Activated CD4-positive, alpha-beta T cell treated with anti-CD3 and anti-CD28 coated beads for 24 hours (primary cell): ENCODE measurements at places on chromosomes 2 and 18.

DNA sequence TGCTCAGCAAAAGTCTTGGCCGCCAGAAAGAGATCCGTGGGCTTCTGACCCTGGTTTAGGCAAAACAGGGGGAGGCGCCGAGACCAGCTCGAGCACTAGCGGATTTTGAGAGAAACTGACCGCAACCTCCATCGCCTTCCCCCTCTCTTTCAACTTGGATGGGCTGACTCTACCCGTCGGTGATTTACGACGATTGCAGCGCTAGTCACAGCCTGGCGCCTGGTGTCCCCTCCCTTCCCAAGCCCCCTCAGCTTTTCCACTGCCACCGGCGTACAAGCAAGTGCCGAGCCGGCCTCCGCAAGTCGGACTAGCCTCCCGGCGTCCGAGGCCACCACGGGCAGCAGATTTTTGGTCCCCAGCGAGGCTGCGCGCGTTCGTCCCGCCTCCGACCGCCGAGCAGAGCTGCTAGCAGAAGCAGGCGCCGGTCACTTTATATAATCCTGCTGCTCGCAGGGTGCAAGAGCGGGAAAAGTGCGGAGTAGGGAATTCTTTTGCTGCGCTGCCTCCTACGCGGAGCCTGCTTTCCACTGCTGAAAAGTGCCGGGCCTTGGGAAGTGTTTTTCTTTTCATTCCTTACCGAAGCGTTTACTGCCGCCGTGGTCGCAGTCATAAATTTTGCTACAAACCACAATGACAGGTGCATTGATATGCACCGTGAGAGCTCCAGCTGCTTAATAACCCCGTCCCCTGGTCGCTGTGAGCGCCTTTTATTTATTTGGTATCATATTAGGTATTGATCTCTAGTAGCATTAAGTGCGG, 7.7 kb downstream of the HOXD3 start:
- no peak for DNase-seq

DNA sequence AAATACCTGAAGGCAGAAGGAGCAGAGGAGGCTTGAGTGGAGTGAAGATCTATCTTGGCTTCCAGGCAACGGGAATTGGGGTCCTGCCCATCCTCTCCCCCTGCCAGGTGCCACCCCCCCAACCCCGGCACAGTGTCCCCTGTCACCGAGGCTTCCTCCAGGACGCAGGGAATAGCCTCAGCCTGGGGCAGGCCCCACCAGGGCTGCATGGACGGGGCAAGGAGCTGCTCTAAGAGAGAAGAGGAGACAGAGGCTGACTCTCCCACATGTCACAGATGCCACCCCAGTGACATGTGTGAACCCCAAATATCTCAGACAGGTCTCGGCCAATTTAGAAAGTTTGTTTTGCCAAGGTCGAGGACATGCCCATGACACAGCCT, 42.1 kb downstream of the PXDN start:
- no peak for DNase-seq

DNA sequence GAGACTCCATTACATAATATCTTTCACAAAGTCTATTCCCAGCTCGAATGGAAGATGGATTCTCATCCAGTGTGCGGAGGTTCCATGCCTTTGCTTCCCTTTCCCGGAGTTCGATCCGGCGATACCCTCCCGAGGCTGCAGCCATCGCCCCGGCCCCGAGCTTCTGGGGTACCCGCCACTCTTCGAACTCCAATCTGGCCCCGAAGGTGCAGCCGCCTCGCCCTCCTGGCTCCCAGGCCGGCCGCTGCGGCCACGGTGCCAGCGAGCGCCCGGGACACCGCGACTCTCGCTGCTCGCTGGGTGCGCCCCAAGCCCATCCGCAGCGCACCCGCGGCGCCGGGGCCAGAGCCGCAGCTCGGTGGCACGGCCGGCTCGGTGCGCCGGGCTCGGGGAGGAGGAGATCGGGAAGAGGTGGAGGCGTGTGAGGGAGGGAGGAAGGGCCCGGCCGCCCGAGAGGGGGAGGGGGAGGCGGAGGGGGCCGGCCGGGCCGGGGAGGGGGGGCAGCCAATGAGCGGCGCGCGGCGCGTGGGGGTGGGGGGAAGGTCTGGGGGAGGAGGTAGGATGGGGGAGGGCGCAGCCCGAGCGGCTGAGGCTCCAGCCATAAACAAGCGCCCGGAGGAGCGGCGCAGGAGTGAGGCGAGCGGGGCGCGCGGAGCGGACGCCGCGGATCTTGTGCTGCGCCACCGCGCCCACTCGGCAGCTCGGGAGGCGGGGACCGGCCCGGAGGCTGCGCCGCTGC, at the start of gene CRIM1:
Gene CRIM1, plus strand, starts transcription at position 628 of the 739 bp plus-strand sequence. CDS start 515 bp downstream, outside the sequence.
- DNase-seq: peak; percentile 37

- DNase-seq: no peak
Measured at GRCh38 chr18:27715751-27716150, 461.2 kb downstream of the CDH2 start.

DNA sequence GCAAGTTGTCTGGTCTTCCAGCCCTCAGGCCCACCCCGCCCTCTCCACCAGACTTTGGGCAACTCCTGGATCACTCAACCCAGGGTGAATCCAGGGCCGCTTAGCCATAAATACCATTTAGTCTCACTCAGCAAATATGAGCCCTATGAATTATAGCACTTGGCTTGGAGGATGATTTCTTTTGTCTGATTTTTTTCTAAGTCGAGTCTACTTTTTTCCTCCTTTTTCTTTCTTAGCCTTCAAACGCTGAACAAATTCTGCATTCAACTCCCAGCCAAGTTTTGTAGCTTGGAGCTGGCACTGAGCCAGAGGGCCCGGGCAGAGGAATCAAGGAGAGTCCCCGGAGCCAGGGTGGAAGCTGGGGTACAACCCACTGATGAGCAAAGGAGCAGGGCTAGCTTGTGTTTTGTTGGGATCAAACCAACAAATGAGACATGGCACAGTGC, 48.7 kb downstream of the SERTAD2 start:
- DNase-seq: no peak

GRCh38 chr2:66699416-66699792, 264.5 kb downstream of the MEIS1 start:
- no peak for DNase-seq

DNA sequence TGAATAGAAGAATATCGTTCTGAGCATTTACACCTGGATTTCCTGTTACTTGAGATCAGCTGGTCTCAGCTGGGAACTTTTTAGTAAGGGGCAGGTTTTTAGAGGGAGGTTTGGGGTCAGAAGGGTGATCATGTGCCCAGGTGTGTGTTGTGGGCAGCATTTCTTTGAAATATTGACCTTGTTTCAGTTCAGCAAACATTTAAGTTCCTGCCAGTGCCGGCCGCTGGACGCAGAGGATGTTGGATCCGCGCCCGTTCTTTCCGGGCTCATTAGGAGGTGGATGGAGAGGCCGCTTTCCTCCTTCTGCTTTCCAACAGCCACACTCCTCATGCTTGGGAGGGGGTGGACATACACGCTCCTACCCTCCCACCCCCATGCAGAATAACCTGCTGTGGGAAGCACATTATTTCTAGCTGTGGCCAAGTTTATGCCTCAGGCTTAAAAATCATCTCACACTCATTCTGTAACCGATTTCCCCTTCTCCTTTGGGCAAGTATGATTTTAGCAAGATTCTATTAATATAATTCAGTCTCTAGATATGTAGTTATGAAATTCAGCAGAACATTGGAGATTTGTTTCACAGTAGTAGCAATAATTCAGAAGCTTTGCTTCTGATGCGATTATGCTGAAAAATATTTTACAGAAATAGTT, 131.4 kb downstream of the ZNF236 start:
- no peak for DNase-seq

DNA sequence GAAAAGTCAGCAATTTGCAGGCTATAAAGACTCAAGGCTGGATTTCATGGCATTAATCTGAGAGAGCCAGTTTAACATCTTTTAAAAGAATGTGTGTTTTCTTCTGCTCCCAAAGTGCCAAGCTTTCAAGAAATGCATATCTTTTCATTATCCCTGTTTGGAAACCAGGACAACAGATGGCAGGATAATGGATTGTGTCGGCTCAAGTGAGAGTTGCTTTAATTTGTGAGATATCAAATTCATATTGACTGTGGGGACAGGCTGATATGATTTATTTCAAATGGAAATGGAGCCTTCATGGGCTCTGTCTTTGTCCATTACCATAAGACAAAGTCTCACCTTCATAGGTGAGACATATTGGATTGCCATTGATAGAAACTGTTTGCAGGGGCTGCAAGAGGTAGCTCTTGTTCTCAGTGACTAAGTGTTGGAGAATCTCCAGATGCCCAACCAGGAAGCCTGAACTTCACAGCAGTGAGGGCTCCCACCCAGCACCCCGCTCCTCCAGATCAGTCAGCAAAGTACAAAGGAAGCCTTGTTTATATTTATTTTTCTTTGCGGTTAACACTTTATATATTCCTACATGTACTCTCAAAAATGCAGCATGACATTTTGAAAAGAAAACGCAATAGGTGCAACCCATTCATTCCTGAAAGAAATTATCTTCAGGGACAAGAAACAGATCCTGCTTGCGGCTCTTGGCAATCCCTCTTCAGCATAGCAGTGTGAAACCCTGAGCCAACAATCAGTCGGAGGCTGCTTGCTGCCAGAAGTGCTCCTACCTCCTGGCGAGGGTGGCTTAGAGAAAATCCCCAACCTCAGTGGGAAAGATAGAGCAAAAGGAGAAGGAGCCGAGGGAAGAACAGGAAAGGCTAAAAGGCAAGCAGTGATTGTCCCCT, 65.8 kb upstream of the ATL2 start:
- no peak for DNase-seq

GRCh38 chr18:54675076-54675475, 84.0 kb downstream of the DYNAP start:
- DNase-seq: no peak

- no peak for DNase-seq
Measured at GRCh38 chr18:79283929-79284328, 111.8 kb upstream of the NFATC1 start.

- DNase-seq: no peak
Measured at GRCh38 chr18:58341916-58342315, 287.0 kb downstream of the ALPK2 start.

DNA sequence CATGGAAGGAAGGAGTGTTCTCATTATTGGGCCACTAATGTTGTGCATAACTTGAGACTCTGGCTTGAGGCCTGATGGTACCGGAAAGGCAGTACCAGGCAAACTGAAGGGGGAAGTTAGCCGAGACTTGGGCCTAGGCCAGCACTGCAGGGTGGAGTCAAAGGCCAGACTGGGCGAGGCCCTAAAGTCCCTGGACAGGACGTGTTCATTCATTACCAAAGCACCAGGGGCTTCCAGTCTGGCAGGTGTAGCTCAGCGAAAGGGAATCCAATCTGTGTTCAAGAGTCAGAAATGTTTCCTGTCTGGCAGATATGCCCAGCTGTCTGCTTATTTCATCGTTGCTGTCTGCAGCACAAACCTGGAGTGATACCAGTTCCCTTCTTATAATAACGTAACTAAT, 4.7 kb upstream of the ITSN2 start:
- no peak for DNase-seq

DNA sequence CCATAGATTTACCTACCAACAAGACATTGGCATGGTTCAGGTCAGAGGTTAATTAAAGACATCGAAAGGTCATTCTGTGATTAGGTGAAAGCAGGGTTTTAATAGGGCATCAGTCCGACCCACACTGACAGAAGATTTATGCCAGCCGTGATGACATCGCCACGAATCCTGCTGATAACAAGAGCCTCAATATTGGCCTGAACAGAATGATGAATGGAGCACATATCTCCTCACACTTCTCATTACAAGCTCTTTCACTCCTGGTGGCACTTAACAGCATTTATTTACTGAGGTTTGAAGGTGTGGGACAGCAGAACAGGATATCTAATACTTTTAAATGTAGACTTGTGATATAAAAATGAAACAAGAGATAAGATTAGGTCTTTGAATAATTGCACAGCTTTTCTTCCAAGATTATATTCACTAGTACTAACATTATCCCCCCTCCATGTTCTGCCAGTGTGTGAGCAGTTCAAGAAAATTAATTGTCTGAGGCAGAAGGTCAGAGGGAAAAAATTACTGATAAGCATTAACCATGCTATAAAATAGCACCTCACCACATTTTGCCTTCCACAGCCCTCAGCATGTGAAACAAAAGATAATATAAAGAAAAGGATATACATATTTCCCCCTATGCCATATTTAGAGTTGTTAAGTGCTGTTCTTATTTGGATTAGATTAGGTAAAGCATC, 23.1 kb upstream of the INSIG2 start:
- no peak for DNase-seq

DNA sequence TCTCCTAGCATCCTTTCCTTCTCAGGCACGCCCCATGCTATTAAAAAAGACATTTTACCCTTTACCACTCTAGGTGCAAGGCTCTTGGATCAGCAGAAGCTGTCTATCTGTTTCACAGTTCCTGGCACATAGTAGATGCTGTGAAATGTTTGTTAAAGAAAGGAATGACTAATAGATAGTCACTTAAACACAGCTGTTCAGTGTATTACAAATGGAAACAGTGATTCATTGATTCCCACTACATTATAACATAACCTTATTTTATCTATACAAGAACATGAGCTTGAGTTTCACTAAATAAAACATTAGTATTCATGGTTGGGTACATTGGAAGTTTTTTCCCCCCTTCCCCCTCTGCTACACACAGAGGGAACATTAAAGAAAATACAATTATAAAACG, 142.1 kb downstream of the ASXL3 start:
- no peak for DNase-seq

DNA sequence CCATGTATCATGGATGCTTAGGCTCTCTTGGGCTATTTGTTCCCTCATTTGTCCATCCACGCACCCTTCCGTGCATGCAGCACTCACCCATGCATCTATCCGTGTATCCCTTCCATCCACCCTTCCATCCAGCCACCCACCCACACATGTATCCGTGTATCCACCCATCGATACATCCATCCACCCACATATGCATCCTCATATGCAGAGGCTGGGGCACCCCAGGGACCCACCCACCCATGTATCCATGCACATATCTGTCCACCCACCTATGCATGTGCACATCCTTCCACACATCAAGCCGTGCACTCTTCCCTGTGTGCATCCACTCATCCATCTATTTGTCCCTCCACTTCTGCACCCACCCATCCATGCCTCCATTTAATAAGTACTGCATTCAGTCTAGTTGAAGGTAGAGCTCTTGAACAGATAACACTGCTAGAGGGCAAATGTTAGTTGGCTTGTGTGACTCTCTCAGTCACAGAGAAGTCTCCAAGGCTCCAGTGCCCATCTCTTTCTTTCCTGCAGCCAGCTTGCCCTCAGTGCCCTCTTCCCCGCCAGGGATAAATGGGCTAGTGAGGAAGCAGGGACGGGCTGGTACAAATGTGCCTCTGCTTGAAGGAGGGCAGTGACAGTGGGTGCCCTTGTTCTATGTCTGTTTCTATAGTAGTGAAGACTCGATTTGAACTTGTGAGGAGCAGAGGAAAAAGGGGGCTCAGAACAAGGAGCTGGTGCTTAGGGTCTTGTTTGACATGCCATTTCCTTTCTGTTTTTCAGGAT, 61.5 kb downstream of the EMILIN2 start:
- DNase-seq: no peak

DNA sequence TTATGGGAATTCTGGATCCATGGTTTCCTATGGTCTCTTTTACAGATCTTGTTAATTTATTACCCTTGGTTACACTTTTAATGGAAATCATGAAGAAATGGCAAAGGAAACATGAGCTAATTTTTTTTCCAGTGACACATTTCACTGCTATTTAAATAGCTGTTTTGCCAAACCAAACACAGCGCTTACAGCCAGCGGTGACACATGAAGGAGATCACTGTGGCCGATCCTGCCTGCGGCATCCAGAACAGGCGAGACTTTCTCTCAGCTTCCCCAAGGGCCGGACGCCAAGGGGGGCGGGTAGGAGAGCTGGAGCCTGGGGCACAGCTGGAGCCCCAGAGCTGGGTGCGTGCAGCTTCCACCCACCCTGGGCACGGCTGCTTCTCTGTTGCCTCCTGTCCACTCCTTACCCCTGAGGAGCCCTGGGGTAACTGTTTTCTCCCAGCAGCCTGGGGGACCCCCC, 81.4 kb upstream of the PKDCC start:
- DNase-seq: no peak

- no peak for DNase-seq
Measured at GRCh38 chr2:28296904-28297303, 95.8 kb upstream of the FOSL2 start.
